ENCODE measurements at places on chromosomes 2 and 18.

GRCh38 chr2:33320573-33320972, 155.9 kb upstream of the RASGRP3 start:
- no peak for DNase-seq

DNA sequence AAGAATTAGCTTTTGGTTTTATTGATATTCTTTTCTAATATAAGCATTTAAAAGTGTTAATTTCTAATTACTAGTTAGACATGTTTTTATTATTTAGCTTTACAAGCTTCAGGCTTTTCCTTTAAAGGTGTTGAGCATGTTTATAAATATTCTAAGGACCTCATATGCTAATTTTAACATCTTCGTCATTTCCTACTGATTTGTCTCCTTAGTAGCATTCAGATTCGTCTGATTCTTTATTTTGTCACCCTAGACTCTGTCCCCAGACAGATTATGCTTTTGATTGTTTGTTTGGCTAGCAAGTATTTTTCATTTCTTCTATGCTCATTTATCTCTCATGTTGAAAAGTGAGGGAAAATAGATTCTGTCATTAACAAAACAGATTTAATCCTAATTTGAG, 51.7 kb downstream of the EIF5B start:
- no peak for DNase-seq

DNA sequence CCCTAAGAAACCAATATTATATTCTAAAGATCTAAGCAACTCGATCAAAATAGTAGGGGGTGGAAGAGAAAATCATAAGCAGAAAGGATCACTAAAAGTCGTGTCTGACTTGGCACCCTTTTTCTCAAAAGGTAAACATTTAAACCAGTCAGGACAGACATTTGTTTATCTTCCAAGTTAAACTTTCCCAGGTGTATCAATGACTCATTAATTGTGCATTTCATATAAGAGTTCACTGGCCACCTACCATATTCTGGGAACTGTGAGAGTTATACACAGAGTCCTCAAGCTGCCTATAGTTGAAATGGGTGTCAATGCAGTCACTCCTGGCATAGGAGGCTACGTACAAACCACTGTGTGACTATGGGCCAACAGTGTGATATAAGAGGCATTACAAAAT, 4.8 kb upstream of the ACVR1 start:
- no peak for DNase-seq

DNA sequence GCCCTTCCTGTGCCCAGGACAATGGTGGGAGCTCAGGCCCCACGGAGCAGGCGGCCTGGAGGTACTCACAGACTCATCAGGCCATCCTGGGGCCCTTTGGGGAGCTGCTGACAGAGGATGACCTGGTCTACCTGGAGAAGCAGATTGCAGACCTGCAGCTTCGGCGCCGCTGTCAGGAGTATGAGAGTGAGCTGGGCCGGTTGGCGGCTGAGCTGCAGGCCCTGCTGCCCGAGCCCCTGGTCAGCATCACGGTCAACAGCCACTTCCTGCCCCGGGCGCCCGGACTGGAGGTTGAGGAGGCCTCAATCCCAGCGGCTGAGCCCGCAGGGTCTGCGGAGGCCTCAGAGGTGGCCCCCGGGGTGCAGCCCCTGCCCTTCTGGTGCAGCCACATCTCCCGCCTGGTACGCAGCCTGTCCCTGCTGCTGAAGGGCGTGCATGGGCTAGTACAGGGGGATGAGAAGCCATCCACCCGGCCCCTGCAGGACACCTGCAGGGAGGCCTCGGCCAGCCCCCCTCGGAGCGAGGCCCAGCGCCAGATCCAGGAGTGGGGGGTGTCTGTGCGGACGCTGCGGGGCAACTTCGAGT, 8.3 kb upstream of the KLHL30 start:
- no peak for DNase-seq

GRCh38 chr2:217740756-217741155, 262.0 kb downstream of the TNS1 start:
- DNase-seq: peak; percentile 16

- DNase-seq: no peak
Observed at GRCh38 chr2:179104736-179105135, 54.8 kb upstream of the CCDC141 start.

DNA sequence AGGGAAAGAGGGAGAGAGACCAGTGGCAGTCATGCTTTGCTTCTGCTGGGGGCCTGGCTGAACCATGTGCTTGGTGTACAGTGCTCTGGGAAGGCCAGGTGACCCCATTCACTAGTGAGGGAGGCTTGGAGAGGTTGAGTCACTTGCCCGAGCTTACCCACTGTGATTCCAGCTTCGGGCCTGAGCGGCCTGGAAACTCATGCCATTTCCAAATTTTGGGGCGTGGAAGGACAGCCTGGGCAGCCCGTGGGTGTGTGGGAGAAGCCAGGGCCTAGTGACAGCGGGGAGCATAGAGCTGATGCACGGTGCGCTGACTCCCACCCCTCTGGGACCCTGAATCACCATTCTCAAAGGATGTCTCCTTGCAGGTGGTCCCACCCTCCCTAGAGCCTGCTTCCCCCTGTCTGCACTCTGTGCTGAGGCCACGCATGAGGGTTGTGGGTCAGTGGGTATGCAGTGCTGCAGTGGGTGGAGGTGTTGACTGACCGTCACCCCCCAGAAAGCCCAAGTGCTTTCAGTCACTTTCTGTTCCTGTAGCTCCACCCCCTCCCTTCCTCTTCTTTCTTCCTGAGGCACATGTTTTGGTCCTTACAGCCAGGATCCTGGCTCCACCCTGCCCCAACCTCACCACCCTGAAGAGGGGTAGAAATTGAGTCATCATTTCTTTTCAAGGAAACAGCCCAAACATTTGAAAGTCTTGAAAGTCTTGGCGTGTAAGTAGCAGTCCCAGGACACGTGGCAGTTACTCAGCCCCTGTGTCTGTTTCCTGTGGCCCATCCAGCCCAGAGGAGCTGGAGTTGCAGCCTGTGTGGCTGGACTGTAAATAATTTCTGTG, 69.3 kb upstream of the MCFD2 start:
- no peak for DNase-seq

GRCh38 chr2:212892193-212892592, 259.2 kb downstream of the IKZF2 start:
- no peak for DNase-seq

DNA sequence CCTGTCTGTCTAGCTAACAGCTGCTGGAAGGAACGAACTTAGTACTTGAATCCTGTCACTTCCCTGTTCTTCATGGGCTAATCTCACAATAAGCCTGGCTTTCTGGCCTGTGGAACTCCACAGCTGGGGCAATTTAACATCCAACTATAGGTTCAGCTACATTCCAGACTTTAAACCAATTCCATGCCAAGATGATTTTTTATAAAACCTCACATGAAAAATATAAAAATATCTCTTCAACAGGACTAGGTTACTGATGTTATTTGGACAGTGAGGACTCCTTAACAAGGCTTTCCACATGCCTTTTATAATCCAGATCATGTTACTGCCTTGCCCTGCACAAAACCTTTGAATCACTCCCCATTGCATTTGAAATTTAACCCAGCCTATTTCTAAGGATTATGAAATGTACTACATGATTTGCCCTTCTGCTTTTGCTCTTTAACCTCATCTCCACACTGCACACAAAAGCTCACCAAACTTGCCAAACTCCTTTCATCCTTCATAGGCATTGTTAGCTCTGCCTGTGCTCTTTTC, 863.2 kb upstream of the CHAC2 start:
- no peak for DNase-seq

GRCh38 chr2:48428449-48428848, 101.5 kb upstream of the STON1 start:
- DNase-seq: no peak

DNA sequence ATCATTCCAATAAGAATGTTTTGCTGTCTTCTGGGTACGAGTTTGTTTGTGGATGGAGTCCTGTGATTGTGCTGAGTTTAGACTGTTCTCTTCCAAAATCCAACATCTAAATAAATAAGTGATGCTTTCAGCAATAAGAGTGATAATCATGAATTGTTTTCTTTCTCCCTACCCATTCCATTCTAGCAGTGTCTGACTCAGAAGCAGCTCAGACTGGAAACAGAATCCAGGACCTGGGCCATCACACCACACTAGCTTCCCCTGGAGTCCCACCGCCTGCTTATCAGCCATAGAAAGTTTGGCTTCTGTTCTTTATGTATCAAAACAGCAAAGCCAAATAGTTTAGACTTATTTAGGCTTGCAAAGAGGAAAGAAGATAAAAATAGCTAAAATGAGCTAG, 76.4 kb upstream of the CNGA3 start:
- DNase-seq: no peak

DNA sequence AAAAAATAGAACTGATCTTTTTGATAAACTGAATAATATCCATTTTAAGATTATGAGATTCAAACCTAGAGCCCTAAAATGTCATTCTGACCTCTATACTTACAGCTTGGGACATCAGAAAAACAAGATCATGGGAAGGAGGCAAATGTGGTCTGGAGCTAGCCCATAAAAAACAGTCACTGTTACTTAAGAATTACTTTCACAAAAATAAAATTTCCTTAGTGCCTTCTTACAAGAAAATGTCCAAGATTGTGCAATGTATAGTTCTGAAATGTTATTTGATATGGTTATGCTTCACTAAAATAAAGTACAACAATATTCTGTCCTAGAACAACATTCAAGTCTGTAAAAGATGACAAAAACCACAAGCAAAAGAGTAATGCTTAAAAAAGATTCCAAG, 247.6 kb downstream of the DYM start:
- no peak for DNase-seq

Data from ecto neural progenitor cell (in vitro differentiated cells).